ENCODE measurements at places on chromosomes 2 and 18. TPM values are rescaled to one million over a fixed set of nuclear protein-coding genes. Genes with fewer than 3 reads are reported as not detected.

DNA sequence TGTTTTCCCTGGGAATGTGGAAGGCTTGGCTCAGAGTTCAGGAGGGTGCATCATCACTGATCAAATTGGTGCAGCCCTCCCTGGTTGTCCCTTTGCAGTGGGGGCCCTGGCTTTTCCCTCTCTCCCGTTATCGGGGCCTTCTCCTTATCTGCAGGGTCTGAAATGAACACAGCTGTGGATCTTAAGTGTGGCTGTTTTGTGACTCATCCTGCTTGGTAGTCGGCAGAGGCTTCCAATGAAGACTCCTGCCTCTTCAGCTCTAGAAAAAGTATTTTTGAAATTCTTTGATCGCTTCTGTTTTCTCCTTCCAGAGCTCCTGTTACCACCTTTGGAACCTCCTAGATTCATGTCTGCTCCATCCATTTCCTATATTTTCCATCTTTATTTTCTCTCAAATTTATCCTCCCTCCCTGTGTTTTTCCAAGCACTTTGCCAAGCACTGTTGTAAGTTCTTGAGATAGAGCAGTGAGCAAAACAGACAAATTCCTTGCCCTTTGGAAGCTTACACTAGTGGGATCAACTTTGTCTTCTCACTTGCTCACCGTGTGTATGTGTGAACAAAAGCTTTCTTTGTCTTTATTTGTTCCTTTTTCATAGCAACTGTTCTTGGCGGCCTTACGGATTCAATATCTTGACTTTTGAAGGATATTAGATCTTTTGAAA lies 45.7 kb downstream of the RALB start:
- DNase-seq: no peak

DNA sequence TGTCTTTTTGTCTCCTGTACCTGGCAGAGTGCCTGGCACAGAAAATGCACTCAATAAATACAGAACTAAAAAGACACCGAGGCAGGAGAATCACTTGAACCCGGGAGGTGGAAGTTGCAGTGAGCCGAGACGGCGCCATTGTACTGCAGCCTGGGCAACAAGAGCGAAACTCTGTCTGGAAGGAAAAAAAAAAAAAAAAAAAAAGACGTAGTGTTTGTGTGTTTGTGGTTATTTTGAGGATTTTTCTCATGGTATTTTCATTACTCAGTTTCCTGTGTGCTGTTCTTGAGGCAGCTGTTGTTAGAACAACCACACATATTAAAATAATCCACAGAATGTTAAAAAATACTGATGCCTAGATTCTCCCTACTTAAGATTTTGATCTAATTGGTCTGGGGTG lies 519.2 kb upstream of the SPHKAP start:
- DNase-seq: no peak

LMAN2L gene
- 28.5 TPM for polyA plus RNA-seq

ACYP2 gene
- polyA plus RNA-seq: 25.1 TPM

Measured in hindlimb muscle (tissue), 1 donor.